Colonic mucosa (tissue), 4 donors: ENCODE measurements at places on chromosomes 2 and 18. TPM values are rescaled to one million over a fixed set of nuclear protein-coding genes. Genes with fewer than 3 reads are reported as not detected.

Gene C2orf78
- not detected for total RNA-seq

GRCh38 chr2:208183526-208183925, 6.3 kb downstream of the C2orf80 start:
- DNase-seq: no peak

DNA sequence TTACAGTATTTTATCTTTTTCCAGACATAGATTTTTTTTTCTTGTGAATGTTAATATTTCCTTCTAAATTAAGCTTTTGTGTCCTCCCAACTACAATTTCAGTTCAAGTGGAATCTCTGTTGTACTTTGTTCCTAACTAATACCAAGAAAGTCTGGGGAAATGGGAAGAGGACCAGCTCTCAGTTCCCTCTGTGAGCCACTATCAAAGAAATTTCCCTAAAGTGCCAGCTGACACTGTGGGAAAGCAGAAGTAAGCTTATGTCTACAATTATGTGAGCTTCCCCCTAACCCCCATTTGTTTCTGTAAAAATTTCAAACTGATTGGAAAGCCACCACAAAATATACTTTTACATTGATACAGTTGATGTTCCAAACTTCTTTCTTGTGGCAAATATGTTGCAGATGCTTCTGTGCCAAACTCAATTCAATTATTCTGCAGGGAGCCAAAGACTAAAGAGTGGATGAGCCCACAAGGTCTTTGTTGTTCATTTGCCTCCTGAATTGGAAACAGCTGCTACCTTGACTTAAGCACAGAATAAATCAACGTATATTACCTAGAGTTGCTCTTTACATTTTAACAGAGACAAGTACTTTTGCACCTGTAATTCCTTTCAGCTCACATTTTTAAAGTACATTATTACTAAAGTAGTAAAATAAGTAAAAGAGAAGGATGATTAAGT, 306.6 kb downstream of the PTH2R start:
- DNase-seq: no peak

DNA sequence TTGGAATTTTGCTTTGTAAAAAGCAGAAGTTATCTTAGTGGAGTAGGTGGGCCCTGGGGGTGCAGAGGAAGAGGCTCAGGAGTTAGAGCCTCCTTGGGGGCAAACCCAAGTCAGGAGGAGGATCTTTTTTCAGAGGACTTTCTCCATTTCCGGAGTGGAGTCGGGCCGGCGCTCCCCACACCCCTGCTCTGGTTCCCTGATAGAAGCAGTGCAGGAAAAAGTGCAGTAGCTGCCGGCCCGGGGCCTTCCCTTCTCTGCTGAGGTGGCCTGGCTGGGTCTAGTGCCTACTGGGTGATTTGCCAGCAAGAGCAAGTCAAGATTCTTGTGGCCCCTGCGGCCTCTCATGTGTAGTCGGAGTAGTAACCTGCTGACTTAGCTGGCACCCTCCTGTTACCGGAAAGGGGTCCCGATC, 124.2 kb upstream of the HS6ST1 start:
- DNase-seq: peak; percentile 21

- DNase-seq: no peak
Measured at GRCh38 chr2:75276093-75277029, 77.0 kb upstream of the TACR1 start.

GRCh38 chr2:43950383-43951008, 45.3 kb downstream of the LRPPRC start:
- DNase-seq: no peak

- DNase-seq: peak; percentile 94
Measured at GRCh38 chr2:218418717-218419458, at the start of gene VIL1. VIL1 (plus strand) TSS chr2:218419123; CDS start chr2:218423779, 4,656 bp downstream.

Gene CDK15
- 0.72 TPM for total RNA-seq

DNA sequence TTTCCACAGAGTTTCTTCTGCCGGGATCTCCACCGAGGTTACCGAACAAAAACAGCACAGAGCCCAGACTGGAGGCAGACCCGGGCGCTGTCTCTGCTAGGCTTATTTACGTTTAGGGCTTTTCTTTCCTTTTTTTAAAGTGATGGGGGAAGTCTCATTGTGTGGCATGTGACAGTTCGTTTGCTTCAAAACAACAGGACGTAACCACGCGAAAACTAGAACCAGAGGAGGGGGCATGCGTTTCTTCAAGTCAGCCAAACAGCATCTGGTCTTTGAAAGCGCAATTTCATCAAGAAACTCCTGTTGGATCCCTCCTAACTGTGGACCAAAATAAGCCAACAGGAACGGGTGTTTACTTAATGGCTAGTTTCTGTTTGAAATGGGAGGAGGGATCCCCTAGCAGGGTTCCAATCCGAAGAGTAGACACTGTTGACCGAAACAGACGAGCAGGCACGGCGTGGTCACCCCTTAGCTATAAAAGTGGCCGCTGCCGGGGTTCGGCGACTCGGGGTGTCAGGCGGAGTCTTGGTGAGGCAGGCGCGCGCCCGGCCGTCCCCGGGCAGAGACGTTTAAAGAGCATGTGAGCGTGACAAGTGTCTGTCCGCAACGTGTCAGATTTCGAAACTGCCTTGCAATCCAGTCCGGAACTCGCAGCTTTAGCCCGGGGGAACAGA, 997 bp upstream of the TGIF1 start:
- DNase-seq: no peak

- no peak for DNase-seq
Measured at GRCh38 chr2:96345438-96345837, 9.9 kb downstream of the NCAPH start.

DNA sequence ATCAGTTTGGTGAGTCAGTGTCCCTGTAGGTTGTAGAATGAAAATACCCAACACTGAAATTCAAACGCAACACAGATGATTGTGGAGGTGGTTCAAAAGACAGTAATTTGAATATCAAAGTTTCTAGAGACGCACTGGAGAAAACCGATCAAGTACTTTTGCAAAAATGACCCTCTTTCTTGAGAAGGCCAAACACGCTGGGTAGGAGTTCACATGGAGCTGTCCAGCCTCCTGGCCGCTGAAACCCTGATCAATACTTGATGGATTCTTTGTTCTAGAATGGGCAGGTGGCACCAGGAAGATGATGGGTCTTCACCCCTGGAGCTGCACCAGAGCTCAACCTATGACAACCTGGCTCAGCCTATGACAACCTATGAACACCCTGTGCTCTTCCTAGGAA, 39.7 kb upstream of the UBE2F start:
- DNase-seq: no peak

GRCh38 chr2:126658905-126659561, 3.1 kb downstream of the GYPC start:
- DNase-seq: peak; percentile 65

DNA sequence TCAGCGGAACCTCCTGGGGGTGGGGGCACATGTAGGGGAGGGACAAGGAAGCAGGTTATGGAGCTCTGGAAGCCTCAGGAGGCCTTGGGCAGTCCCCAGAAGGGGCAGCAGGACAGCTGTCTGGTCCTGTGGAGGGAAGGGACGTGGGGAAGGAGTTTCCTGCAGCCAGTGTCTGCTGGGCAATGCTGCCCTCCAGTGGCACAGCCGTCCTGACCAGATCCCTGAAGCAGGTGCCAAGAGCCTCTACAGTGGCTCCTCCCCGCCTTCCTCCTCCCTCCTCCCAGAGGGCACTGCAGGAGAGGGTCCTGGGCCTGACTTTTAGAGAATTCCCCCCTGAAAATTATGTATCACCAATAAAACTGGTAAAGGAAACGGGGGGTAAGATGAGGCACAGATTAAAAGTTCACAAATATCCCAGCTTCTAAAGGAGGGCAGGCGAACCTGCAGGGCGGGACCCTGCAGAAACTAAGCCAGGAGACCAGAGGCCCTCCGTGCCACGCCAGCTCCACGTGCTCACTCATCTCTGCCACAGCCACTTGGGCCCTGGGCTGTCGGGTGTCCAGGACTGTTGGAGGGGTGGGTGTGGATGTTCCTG, 258.5 kb downstream of the TWIST2 start:
- peak; percentile 58 for DNase-seq

DNA sequence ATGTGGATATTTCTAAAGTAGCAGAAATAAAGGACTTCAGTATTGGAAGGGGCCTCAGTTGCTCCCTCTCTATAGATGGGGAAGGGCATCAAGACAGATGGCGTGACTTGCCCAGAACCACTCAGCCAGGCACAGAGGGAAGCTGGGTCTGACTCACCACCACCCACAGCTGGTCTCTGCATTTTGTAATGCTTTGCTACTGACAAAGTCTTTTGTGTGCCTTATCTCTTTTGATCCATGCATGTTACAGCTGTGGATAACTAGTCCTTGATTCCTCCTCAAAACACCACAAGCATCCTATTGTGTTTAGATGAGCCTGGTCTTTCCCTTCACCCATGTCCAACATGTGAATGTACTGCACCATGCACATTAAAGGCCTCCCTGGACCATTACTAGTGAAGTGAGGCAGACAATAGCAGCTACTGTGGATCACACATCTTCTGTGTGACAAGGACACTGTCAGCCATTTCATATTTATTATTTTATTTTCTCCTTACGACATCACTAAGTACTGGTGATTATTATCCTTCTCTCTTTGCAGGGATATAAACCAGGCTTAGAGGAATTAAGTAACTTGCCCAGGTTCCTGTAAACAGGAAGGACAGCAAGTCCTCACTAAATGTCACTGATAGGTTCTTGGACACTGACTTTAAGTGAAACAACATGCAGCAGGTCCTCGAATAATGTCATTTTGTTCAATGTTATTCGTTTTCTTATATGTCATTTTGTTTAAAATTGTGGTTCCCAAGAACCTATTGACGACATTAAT, 29.6 kb upstream of the IL37 start:
- no peak for DNase-seq

Gene HMSD
- 0.11 TPM for total RNA-seq

- DNase-seq: no peak
Measured at GRCh38 chr2:78757640-78758039, 267.9 kb upstream of the REG3G start.

Gene CCBE1
- 3.1 TPM for total RNA-seq

Gene SH3RF3
- 1.3 TPM for total RNA-seq

Gene ABCG5
- not detected for total RNA-seq

DNA sequence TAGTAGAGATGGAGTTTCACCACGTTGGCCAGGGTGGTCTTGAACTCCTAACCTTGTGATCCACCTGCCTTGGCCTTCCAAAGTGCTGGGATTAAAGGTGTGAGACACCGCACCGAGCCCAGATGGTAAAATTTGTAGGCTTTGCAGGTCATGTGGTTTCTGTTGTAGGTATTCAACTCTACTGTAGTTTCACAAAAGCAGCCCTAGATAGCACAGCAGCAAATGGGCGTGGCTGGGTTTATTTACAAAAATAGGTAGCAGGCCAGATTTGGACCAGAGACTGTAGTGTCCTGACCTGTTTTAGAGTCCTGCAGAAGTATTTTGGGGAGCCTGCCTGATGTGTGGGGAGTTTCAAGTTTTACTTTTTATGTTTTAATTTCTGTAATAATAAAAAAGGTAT, 84.1 kb upstream of the RASGRP3 start:
- DNase-seq: no peak

GRCh38 chr2:45180779-45181178, 171.5 kb upstream of the SIX2 start:
- no peak for DNase-seq

Gene SPATA3
- total RNA-seq: not detected

Gene TMEM247
- total RNA-seq: not detected

Gene NT5DC4
- not detected for total RNA-seq

- DNase-seq: no peak
Measured at GRCh38 chr2:54899576-54900200, 150.6 kb downstream of the RTN4 start.

- no peak for DNase-seq
Measured at GRCh38 chr2:41954304-41955291, 93.2 kb upstream of the PKDCC start.

Gene ATP8B1
- total RNA-seq: 263 TPM

DNA sequence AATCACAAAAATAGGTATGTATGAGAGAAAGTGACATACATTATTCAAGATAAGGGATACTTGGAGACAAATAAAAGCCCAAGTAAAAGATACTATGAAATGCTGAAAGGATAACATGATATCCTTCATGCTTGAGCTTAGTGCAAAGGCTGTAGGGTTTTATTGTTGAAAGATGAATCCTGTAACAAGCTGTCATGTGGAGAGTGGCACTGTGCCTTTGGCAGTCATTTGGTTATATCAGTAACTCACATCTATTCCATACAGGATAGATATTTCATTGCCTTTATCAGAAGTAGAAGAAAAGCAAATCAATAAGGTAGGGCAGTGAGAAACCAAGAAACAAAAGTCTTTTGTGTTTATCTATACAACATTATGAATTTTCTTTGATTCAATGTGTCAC, 211.0 kb downstream of the ZNF385B start:
- DNase-seq: no peak

Gene PIEZO2
- 4.0 TPM for total RNA-seq

DNA sequence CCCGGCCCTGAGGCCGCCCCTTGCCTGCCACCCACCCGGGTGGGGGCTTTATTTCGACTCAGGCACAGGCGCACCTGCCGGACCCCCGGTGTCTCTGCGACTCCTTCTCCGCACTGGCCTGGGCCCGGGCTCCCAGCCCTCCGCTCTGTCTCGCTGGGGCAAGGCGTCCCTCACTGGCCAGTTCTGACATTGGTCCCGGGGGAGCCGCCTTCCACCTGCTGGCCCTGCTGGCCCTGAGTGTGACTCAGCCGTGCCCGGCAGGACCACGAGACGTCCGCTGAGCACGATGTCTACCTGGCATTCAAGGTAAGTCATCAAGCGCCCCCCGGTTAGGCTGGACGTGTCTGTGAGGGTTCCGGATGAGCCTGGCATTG, 131.5 kb upstream of the CTDP1 start:
- no peak for DNase-seq

GRCh38 chr2:237180187-237180586, 94.5 kb downstream of the COPS8 start:
- DNase-seq: no peak

DNA sequence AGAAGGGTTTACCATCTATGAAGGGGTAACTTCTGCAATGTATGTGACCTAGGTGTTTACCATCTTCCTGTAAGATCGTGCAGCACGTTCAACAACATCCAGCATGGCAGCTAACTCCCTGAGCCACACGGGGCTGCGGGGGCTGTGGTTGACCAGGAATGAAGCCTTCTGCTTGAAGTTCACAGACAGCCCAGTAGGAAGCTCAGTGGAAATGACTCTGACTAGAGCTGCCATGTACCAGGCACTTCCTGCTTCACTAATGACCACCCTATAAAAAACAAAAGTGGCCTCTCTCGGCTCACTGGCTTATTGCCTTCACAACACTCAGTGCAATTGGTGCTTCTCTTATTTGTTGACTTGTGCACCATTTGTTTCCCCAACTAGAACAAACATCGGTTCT, 99.7 kb upstream of the SMAD7 start:
- DNase-seq: no peak

GRCh38 chr2:201937343-201937742, 96.3 kb upstream of the FZD7 start:
- no peak for DNase-seq

Gene CXCR1
- 0.13 TPM for total RNA-seq

Gene RAB6C
- total RNA-seq: 0.08 TPM

Gene ALPP
- 0.37 TPM for total RNA-seq

Gene CCDC68
- total RNA-seq: 46.8 TPM

Gene SDC1
- 213 TPM for total RNA-seq

DNA sequence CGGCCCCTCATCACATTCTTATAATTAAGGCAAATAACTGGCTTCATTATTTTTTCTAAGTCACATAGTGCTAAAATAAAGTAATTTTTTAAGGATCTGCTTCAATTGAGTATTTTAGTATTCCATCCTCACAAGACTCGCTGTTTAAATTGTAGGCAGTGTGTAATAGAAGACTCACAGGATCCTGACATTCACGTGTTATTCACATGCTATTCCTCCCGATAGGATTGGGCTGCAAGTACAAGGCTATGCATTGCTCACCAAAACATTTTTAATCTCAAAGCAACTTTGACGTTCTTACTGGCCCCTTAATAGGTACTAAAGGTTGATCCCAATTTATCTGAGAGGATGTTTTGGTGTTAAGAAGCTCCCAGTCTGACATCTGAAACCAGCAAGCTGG, 127.6 kb upstream of the L3MBTL4 start:
- DNase-seq: no peak

Gene EN1
- not detected for total RNA-seq
